Left colon (tissue), 2 donors: ENCODE measurements at places on chromosomes 3 and 15. TPM values are rescaled to one million over a fixed set of nuclear protein-coding genes. Genes with fewer than 3 reads are reported as not detected.
A peak's percentile ranks its signal among the peaks of the same experiment; 100 is the strongest.

DNA sequence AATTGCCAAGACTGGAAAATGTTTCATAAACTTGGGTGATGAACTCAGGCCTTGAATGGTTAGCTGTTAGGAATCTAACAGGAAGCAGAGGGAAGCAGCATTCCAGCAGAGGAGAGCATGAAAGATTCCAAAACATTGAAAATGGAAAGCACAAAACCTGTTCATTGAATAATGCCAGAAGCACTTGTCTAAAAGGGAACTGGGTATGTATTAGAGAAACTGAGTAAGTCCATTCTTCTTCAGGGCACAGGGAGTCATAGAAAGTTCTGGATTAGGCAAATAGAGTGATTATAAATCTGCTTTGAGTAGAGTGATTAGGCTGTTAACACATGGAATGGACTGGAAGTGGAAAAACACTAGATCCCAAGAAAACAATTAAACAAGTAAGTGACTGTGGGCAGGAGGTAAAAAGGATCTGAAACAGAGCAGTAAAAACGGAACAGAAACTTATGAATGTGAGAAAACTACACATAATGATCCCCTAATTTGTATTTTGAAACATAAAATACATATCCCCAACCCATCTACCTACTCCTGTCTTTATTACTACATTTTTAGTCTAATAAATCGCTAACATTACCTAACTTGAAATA, 343.4 kb downstream of the TBC1D5 start:
- DNase-seq: no peak

DNA sequence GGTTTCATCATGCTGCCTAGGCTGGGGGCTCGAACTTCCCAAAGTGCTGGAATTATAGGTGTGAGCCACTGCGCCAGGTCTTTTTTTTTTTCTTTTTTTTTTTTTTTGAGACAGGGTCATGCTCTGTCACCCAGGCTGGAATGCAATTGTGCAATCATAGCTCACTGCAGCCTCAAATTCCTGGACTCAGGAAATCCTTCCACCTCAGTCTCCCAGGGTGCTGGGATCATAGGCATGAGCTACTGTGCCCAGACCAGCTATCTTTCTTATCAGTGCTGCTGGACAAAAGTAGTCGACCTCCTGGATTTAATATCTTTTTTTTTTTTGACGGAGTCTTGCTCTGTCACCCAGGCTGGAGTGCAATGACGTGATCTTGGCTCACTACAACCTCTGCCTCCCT, 60.8 kb downstream of the TFDP2 start:
- DNase-seq: no peak

- no peak for DNase-seq
Observed at GRCh38 chr3:97102641-97103040, 288.2 kb downstream of the EPHA6 start.

DNA sequence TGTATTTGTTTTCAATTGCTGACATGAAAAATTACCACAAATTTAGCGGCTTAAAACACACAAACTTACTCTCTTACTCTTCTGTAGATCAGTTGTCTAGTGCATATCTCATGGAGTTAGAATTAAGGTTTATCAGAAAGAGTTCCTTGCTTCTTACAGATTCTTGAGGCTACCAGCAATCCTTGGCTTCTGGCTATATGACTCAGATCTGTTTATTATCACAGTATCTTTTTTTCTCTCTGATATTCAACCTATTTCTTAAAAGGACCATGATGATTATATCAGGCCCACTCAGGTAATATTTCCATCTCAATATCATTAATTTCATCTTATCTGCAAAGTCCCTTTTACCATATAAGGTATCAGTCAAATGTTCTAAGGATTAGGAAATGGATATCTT, 263.5 kb upstream of the BCHE start:
- no peak for DNase-seq

DNA sequence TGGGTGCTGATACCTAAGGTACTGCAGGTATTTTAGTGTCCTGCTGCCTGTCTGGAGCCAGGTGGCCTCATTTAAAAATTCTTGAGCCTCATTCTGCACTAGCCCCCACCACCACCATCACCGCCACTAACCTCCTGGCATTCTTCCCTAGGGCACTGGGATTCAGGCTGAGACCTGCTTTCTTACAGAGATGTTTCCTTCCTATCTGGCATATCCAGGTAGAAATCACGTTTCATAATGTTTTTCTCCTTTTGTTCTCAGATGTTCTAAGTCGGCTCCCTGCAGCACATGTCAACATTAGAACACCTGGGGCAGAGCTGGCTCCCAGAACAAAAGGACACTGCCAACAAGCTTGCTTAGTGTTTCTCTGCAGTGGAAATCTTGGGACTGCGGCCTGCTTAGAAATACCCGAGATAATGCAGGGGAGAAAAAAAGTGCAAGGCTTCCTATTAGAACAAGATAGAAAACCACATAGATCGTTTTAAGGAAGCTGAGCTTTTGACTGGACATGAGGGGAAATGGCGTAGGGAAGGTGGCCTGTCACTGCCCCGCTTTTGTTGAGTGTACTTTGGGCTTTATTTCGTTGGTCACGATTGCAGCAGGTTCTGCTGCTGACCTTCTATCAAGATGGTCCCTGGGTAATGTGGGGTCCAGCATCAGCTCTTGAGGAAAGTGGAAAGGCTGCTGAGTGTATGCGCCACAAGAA, 59.6 kb upstream of the PPARG start:
- DNase-seq: no peak

DNA sequence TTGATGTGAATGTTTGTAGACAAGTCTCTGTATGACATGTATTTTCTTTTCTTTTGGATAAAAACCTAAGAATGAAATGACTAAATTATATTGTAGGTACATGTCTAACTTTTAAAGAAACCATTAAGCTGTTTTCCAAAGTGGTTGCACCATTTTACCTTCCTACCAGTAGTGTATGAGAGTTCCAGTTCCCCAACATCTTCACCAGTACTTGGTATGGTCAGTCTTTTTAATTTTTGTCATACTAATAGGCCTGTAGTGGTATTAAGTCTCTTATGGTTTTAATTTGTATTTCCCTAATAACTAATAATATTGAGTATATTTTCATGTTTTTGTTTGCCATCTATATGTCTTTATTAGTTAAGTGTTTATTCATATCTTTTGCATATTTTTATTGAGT, 244.0 kb upstream of the LRRFIP2 start:
- no peak for DNase-seq

GRCh38 chr3:149934524-149934923, 36.2 kb downstream of the PFN2 start:
- DNase-seq: no peak

- no peak for DNase-seq
Observed at GRCh38 chr3:23000371-23000770, 202.8 kb upstream of the UBE2E2 start.

DNA sequence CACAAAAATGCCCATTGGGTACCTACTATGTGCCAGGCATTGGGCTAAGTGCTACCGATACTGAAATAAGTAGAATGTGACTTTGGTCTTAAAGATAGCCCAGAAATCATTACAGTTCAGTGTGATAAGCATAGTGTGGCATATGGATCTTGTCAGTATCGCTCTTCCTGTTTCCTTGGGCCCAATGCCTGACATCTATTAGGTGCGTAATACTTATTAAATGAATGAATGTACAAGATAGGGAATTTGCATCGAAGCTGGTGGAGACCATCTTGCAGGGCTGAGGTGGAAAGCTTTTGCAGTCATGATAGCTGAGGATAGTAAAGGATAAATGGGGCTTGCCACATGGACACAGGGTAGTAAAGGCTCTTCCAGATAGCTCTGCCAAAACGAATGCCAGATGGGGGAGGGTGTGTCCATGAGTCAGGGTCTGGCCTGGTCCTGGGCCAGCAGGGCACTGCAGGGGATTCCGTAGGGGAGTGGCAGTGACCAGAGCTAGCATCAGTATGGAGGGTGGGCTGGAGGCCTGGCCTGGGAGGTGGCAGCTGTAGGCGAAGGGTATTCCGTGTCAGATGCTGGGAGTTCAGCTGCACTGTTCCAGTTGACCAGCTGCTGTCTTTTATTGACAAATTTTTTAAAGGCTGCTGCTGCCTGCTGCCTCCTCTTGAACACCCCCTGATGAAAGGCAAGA, 23.5 kb downstream of the TSEN2 start:
- DNase-seq: no peak

- no peak for DNase-seq
Observed at GRCh38 chr3:15585111-15585845, 16.1 kb downstream of the HACL1 start.

GRCh38 chr15:95894407-95894956, 436.0 kb upstream of the NR2F2 start:
- DNase-seq: no peak

DNA sequence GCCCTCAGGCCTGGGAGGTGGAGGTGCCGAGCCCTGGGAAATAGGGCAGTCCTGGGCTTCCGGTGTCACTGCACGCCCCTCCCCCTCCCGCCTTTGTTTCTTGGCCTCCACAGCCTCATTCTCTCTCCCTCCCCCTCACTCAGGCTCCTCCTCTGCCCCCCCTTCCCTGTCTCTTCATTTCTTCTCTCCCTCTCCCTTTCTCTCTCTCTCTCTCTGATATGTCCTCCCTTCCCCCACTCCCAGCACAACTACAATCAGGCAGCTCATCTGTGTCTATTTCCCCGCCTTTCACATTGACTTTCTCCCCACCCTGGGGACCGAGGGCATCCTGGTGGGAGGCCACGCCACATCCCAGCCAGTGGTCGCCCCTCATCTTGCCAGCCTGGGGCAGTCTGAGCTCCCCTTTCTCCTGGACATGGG, 40.2 kb downstream of the IDH2 start:
- peak; percentile 91 for DNase-seq

DNA sequence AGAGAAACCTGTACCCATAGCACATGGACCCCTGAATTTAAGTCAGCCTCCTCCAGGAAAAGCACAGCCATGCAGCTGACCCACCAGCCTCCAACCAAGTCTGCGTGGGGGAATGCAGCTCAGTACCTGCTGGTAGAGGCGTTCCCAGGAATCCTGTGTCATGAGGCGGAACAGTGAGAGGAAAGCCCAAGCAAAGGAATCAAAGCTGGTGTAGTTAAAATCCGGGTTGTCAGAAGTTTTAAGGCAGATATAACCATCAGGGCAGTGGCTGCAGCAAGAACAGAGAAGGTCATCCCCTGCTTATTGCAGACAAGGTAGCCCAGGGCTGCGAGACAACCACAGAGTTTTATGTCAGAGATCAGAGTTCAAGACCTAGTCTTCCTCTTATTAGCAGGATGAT, 59.1 kb downstream of the SCN10A start:
- DNase-seq: no peak

- DNase-seq: no peak
Observed at GRCh38 chr15:55928955-55929354, 64.5 kb downstream of the NEDD4 start.

DNA sequence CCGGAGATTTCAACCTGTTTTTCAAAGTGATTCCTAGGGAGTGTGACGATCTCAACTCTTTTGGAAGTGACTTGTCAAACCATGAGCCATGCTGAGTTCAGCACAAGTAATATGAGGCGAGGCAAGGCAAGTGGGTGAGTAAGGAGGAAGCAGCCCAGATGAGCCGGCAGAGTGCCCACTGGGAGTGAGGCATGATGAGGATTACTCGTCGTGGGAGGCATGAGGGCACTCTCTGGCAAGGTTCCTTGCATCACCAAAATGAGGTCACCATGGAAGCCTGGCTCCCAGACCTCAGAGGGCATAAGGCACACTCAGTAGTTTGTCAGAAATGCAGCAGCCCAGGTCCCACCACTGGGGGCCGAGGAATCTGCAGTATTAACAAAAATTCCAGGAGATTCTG, 636.1 kb downstream of the MAGI1 start:
- peak; percentile 43 for DNase-seq

- DNase-seq: peak; percentile 66
Observed at GRCh38 chr3:194730365-194730764, 44.7 kb downstream of the FAM43A start.

DNA sequence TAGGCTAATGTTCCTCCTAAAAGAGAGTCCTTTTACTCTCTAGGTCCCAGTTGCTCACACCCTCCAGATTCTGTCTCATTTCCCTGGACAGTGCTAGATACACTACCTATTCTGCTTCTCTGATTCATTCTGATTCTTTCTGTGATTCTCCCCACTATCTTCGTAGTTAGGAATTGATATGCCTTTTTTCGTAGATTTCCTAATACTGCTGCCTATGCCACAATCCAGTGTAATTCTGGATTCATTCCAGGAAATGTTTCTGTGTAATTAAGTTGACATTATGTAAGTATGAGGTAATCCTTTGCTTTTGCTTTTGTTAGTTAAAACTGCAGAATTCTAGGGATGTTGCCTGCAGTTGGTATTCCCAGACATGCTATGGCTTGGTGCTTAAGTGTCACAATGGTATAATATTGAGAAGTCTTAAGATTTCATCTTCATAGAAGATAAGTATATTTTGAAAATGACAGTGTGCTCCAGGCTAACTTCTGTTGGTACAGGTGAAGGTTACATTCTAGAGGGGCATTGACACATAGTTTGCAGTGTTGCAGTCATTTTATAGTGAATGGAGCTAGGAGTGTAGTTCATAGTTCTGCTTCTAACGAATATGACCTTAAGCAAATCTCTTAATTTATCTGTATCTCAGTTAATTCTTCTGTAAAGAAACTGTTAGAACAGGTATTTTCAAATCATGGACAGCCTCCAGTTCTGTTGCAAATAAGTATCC, 54.3 kb downstream of the RIOX2 start:
- DNase-seq: no peak

DNA sequence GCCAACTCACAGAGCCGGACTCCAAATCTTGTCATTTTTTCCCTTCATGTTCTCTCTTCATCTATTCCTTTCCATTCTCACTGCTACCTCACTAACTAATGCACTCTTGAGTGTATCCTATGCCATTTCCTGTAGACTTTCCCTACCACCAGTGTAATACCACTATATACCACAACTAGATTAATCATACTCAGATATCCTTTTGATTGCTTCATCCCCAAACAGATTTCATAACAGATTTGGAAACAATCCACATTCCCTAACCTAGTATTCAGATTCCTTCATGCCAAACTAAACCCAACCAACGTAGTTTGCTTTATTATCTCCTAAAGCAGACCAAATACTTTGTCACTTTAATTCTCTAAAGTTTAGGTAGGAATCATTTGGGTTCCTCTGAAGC, 2.6 kb upstream of the PLOD2 start:
- no peak for DNase-seq

DNA sequence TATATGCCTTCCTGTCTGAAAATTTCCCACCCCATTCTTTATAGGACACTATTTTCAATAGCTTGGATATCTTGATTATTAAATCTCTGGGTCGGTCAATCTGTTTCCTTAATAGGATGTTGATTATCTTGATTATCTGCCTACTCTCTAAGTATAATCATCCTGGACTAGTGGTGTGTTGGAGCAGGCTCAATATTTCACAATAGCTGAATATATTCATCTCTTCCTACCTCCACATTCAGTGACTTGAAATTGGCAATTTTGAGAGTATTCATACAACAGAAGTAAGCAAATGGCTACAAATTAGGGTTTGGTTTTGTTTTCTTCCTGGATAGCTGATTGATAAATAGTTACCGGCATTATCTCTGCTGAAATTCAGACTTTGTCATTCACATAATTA, 1162.6 kb downstream of the ROBO1 start:
- DNase-seq: no peak

SPINK8 gene
- not detected for total RNA-seq

P2RY12 gene
- total RNA-seq: 0.37 TPM

ADGRG7 gene
- total RNA-seq: 11.7 TPM

TRANK1 gene
- total RNA-seq: 144 TPM

GOLGA6L7 gene
- not detected for total RNA-seq

SERINC4 gene
- 0.12 TPM for total RNA-seq

CEMIP gene
- total RNA-seq: 1.1 TPM

CEP63 gene
- total RNA-seq: 20.5 TPM
